ENCODE measurements at places on chromosomes 2 and 18. TPM values are rescaled to one million over a fixed set of nuclear protein-coding genes. Genes with fewer than 3 reads are reported as not detected.

DNA sequence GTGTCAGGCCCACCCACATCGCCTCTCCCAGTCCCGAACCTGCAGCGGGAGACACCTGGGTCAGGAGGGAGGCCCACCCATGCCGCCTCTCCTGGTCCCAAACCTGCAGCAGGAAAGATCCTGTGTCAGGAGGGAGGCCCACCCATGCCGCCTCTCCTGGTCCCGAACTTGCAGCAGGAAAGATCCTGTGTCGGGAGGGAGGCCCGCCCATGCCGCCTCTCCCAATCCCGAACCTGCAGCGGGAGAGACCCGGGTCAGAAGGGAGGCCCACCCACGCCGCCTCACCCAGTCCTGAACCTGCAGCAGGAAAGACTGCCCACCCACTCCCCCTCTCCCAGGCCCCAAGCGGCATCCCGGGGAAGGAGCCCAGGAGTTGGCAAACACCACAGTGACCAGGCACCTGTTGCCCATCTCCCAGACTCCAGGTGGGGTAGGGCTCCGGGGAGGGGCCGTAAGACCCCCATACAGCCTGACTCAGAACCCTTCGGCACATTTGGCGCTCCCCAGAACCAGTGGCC lies 7.8 kb downstream of the SLC66A2 start:
- no peak for DNase-seq

- DNase-seq, result peak; percentile 40
These were observed 323.9 kb downstream of the XIRP2 start for GRCh38 chr2:167212014-167212648.

DNA sequence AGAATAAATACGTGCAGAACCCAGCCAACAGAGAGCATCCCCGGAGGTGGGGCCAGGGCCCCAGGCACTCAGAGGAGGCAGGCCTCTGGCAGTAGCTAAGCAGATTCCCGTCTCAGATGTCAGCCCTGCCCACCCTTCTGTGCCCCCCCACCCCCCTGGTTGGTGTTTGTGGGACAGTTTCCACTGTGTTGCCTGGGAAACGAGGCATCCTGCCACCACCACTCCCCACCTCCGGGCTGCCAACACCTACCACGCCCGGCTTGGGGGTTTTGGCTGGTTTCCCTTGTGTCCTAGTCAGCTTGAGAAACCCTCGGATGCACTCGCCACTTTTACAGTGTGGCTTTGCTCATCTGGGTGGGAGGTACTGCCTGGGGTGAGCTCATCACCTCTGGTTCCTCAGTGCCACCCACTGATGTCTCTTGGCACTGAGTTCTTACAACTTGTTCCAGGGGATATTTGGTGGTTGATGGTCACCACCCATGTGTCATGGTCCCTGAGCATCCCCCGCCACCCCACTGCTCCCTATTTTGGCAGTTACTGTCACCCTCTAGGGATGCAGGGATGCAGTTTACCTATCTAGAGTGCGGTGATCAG lies 72.4 kb upstream of the YWHAQ start:
- peak; percentile 90 for DNase-seq

The NOSTRIN gene
- not detected for total RNA-seq

The RBM45 gene
- 18.0 TPM for total RNA-seq

The AQP12B gene
- not detected for total RNA-seq

All from activated CD8-positive, alpha-beta T cell treated with anti-CD3 and anti-CD28 coated beads, Interleukin-2, amount 10 ng/mL, durations not matched to agents 7 days and 5 days (primary cell).